Aorta (tissue), 5 donors: ENCODE measurements at places on chromosomes 5 and 9. TPM values are rescaled to one million over a fixed set of nuclear protein-coding genes. Genes with fewer than 3 reads are reported as not detected.

GRCh38 chr9:133640160-133640559, 4.0 kb downstream of the DBH start:
- DNase-seq, result no peak

- no peak for DNase-seq
Measured at GRCh38 chr5:162497455-162497854, 429.9 kb downstream of the GABRG2 start.

The SLC34A3 gene
- total RNA-seq, result not detected

The HAVCR2 gene
- 10.3 TPM for total RNA-seq

DNA sequence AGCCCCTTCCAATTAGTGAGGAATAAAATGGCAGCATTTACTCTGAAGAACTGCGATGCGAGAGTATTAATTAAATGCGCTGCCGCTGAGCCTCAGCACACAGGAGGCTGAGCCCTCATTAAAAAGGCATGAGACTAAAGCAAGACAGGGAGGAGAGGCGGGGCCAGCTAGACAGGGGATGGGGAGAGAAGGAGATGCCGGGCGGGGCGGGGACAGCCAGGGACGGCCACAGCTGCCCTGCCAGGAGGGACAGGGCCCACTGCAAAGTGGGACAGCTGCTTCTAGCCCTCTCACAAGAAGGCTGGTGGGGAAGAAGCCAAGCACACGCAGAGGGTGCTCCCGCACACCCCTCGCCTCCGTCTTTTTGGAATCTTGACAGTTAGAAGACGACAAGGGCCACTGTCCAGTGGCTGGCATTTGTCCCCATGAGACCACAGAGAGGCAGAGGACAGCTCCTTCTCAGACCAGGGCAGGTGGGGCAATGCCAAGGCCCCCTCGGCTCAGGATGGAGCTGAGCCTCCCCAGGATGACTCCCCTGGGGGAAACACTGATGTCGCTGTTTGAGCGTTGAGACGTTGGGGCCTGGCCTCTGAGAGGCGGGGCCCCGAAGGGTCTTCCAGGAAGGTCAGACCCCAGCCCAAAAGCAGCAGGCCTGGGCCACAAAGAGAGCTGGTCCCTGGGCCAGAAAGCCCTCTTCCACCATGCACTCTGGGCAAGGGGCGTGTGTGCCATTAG, 26.9 kb downstream of the ADAMTS2 start:
- peak; percentile 60 for DNase-seq

GRCh38 chr9:84793251-84793650, 123.7 kb downstream of the NTRK2 start:
- DNase-seq, result no peak

The HEMGN gene
- 0.93 TPM for total RNA-seq

- no peak for DNase-seq
Measured at GRCh38 chr9:13088720-13089427, 190.6 kb downstream of the MPDZ start.

DNA sequence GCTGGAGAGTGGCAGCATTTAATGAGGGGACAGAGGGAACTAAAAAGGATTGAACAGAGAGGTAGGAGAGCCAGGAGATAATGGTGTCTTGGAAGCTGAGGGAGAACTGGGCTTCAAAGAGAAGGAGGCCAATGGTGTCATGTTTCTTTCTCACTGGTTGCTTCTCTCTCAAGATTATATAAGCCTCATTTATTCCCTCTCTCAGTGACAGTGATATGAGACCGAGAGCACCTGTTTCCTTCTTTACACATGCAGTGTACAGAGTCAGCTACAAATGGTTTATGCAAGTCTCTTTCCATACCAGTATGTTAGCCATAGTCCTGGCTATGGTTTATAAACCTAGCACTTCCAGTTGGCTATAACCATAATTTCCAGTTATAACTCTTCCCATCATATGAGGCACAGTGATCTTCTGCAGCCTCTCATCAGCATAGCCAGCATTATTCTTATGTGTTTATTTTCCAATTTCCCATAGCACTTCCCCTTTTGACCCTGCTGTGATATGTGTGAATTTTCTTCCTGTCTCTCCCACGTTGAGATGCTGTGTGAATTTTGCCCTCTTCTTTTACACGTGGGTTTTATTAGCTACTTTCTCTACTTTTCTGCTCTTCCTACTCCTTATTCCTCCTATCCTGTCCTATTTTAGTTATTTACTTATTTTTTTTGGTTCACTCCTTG, 71.2 kb downstream of the UNC13B start:
- no peak for DNase-seq

The STING1 gene
- 111 TPM for total RNA-seq

DNA sequence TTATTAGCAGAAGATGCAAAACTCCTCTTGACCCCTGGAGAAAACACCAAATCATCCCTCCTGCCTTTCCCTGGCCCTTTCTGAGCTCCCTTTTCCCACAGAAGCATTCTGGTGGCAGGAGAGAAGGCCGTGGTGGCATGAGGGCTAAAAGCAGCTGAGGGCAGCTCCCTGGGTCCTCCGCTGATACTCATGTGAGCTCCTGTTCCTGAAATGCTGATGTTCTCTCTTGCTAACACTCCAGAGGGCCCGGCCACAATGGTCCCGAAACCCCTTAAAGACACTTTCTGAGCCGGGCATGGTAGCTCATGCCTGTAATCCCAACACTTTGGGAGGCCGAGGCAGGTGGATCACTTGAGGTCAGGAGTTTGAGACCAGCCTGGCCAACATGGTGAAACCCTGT, 183.1 kb downstream of the HSPA4 start:
- no peak for DNase-seq

GRCh38 chr9:18997151-18997550, 35.9 kb downstream of the SAXO1 start:
- no peak for DNase-seq

GRCh38 chr9:470552-471194, 256.0 kb downstream of the DOCK8 start:
- DNase-seq, result no peak

DNA sequence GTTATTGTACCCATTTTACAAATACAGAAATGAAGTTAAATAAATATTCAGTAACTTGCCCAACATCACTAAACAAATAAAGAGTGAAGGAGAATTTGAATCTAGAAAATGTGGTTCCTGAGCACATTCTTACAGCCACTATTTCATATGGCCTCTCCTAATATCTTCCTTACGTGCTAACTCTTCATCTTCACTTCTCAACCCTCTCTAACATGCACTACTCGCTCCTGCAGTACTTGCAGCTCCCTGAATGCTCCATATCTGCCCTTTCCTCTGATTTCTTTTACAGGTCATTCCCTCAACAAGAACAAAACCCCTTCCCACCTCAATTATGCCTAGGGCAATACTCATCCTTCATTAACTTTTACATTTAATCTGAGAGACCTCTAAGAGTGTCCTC, 711.5 kb downstream of the CETN3 start:
- no peak for DNase-seq

The PRRC1 gene
- total RNA-seq, result 46.2 TPM

GRCh38 chr5:133469846-133470245, 142.5 kb downstream of the FSTL4 start:
- no peak for DNase-seq

DNA sequence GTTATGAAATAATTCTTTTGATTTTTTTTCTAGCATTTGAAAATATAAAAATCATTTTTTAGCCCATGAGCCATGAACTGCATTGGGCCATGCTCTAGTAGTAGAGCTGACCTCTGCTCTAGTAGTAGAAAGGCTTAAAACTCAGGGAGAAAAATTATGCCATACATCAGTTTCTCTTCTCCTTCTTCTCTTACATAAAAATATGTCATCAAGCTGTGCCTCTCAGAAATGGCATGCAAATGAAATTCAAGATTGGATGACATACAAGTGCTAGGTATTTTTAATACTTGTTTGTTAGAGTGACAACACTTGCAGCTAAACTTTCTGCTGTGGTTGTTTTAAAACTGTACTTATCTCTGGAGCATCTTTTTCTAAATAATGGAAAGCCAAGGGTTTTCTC, 42.1 kb upstream of the TMOD1 start:
- DNase-seq, result no peak

The CCDC127 gene
- total RNA-seq, result 6.7 TPM

GRCh38 chr5:41835645-41836044, 34.6 kb downstream of the OXCT1 start:
- DNase-seq, result peak; percentile 75

The IL9 gene
- not detected for total RNA-seq

The DNLZ gene
- 18.1 TPM for total RNA-seq

GRCh38 chr5:92711956-92712355, 869.1 kb downstream of the NR2F1-AS1 start:
- DNase-seq, result no peak

GRCh38 chr5:160054831-160055230, 45.9 kb downstream of the TTC1 start:
- DNase-seq, result no peak

- no peak for DNase-seq
Measured at GRCh38 chr5:96509316-96509715, 76.3 kb upstream of the PCSK1 start.

DNA sequence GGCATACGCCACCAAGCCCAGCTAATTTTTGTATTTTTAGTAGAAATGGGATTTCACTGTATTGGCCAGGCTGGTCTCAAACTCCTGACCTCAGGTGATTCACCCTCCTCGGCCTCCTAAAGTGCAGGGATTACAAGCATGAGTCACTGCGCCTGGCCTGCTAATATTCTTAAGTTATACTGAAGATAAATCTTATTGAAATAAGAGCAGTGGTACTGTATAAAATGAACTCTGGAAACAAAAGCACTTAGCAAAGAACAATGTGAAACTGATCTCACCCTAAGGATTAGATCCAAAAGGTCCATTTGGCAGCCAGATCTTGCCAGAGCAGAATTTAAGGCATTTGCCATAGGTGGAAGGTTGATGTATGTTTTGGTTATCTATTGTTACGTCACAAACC, 27.1 kb downstream of the CYSTM1 start:
- DNase-seq, result no peak

- no peak for DNase-seq
Measured at GRCh38 chr5:145965804-145966203, 29.4 kb downstream of the SH3RF2 start.
